ENCODE measurements at places on chromosomes 4 and X.

DNA sequence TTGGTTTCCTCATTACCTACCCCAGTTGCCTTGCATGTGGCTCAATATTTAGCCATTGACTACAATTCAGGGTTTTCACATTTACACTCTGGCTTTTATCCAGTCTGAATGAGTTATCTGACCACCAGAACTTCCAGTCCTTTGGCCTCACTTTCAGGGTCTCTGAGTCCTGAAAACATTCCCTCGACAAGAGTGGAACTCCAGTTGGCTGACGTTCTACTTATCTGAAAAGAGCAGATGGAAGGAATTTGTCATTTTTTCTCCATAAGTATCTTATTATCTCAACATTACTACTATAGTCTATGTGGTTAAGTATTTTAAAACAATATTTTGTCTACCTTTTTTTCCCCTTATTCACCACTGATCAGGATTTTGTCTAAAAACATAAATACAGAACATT, 5.2 kb upstream of the CASP6 start:
- DNase-seq, result no peak

GRCh38 chr4:174036576-174036975, 246.9 kb downstream of the FBXO8 start:
- DNase-seq, result no peak

DNA sequence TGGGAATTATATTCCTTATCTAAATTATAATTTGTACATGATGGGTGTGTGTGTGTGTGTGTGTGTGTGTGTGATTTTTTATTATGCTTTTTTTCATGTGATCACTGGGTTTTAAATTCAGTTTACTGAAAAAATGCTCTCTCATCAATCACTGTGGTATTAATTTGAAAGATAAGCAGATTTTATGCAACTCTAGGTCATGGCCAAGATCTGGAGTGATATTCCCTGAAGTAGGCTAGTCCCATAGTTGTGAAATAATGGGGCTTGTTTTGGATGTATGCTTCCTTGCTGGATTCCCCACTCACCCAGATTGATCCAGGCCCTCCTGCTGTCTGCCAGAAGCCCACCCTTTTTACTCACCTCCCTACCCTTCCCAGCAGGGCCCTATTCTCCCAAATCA, 22.0 kb upstream of the PGRMC2 start:
- no peak for DNase-seq

- DNase-seq, result no peak
These were observed 40.4 kb upstream of the MAOA start for GRCh38 chrX:43615660-43616059.

DNA sequence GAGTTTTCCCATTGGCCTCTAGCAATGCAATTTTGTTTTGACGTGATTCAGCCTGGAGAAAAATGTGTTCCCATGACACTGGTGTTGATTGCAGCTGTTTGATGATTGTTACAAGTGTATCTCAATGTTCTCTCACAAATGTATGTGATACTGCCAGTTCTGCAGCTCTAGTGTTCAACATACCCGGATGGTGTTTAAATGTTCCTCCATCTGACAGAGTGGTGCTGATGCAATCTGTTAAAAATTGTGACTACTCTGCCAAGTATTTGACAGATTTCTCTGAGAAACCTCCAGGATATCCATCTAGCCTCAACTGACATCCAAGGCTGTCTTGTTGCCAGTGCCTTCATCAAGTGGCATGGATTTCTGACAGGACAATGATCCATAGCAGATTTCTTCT, 657.2 kb upstream of the DIAPH2 start:
- DNase-seq, result no peak

DNA sequence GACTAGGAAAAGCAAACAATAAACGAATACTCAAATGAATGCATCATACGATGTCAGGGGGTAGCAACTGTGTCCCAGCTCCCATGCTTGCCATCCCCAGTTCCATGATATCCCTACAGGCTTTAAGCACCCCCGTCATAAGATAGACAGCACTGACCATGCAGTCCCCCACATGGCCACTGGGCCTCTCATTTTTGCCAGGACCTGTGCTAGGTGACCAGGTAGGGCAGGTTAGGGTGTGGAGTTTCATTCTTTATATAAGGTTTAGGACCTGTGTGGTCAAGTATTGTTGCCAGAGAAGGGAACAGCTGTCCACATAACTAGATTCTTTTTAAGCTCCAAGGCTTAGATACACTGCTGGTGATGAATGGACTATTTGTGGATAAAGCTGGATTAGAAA, 9.7 kb downstream of the PPEF2 start:
- DNase-seq, result no peak

GRCh38 chr4:27276307-27277073, 415.8 kb downstream of the STIM2 start:
- DNase-seq, result no peak

GRCh38 chrX:112662559-112663427, 16.9 kb downstream of the LHFPL1 start:
- no peak for DNase-seq

- no peak for DNase-seq
These were observed 786 bp upstream of the ZFX start for GRCh38 chrX:24148535-24149350.

- DNase-seq, result no peak
These were observed 33.8 kb upstream of the AMELX start for GRCh38 chrX:11259437-11259836.

- DNase-seq, result no peak
These were observed 55.4 kb downstream of the RPS6KA3 start for GRCh38 chrX:20211261-20211786.

DNA sequence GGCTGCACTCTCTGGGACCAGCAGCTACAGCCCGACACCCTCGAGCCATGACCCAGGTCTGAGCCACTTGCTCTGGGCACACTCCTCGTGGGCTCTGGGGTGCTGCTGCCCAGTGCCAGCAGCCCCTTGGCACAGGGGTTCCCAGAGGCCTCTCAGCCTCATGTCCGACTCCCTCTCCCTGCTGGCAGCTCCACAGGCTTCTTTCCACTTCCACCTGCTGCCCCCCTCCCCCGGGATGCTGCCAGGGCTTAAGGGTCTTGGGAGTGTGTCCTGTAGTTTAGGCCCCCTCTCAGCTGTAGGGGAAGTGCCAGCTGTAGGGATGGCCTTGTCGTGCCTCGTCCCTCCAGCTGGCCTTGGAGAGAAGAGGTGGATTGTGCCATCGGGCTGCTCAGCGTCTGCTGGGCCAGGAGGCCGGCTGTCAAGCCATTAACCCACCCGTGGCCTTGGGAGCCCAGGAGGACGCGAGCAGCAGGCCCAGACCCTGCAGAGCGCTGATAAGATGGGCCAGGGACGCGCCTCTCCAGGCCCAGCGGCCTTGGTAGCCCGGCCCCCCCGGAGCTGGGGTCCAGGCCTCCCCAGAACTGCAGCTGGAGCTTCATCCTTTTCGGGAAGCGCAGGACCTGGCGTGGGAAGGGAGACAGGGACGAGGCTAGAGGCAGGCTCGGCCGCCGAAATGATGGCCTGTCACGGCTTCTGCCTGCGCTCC, 1.0 kb upstream of the USP27X start:
- DNase-seq, result no peak

GRCh38 chr4:140061194-140061593, 92.8 kb downstream of the MAML3 start:
- DNase-seq, result no peak

DNA sequence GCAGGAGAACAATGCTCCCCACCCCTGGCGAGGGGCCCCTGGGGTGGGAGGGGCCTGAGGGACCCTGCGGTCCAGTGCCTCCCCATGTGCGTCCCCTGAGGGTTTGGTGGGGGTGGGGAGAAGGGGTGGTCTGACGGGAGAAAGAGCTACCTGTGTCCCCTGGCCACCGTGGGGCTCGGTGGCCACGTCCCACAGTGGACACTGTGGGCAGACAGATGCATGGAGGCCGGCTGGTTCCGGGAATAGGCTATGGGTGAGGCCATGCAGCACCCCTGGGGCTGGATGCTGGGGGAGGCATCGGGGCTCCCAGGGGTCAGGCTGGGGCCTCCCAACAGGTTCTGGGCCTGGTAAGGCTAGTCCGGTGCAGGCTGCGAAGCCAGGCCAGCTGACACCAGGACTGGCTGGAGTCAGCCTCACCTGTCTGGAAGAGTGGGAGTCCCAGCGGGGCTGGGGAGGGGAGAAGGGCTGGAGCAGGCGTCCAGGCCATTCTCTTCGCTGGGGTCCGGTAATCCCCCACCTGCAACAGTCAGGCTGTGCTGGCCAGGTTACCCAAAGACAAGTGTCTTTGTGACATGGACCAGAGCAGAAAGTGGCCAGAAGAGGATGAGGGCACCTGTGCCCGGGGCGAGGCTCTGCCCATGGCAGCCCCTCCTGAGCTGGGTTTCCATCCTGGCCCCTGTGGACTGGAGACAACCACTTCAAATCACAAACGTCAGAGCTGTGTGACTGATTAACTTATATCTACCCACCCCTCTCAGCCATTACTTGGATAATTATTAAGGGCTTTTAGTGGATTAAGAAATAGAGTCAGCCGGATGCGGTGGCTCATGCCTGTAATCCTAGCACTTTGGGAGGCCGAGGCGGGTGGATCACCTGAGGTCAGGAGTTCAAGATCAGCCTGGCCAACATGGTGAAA, 1.4 kb upstream of the FAM53A start:
- no peak for DNase-seq

GRCh38 chr4:2817701-2818350, 24.9 kb downstream of the SH3BP2 start:
- DNase-seq, result no peak

GRCh38 chr4:118842055-118842454, 6.1 kb upstream of the SEC24D start:
- DNase-seq, result no peak

DNA sequence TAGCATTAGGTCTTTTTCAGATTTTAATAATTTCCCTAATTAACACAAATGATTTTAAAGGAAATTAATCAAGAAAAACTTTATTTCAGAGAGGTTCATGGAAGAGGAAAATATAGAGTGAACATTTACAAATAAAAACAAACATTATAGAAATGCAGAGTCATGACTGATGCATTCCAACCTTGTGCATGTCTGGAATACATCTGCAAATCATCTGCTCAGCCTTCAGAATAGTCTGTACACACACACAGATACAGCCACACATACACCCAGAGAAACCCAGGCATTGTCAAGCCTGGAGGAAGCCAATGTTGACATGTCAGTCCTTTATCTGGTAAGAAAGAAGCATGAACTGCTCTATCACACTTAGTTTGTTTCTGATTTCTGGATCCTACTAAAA, 61.3 kb upstream of the NFKB1 start:
- no peak for DNase-seq

DNA sequence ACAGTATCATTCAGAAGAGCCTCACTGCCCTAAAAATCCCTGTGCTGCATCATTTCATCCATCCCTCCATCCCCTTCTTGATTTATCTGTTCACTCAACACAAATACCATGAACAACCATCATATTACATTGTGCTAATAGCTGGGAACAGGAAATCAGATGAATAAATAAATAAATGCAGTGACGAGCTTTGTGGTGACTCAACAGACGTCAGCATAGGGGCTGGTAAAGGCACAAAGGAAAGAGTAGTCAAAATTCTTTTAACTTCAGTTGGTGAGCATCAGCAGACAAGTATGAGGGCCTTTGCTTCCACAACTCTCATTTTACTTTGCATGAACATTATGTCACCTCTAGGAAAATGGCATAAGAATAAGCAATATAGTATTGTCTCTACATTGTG, 65.5 kb downstream of the EDNRA start:
- DNase-seq, result no peak

DNA sequence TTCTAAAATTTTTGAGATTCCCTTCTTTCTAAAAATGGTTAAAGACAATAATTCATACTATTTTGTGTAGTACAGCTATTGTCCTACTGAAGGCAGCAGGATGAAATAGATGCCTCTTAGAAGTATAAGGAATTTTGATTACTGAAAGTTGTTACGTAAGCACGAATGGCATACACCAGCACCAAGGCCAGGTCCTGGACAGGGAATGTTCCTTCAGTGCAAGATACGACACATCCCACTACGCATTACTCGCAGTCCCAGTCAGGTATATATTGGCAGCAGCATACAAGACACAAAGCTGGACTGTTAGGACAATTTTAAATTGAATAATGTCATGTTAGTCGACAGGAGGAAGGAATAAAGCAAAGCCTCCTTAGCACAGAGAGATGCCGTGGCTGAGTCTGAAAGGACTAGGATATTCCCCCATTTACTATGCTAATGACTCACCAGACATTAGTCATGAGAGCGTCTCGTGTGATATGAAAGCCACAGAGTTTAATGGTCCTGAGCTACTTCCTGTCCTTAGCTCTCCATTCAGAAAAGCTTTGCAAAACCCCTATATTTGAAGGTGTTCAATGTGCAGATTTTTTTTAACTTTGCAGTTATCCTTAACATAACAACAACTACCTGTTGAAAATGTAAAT, 504.3 kb downstream of the FAM133A start:
- DNase-seq, result no peak

DNA sequence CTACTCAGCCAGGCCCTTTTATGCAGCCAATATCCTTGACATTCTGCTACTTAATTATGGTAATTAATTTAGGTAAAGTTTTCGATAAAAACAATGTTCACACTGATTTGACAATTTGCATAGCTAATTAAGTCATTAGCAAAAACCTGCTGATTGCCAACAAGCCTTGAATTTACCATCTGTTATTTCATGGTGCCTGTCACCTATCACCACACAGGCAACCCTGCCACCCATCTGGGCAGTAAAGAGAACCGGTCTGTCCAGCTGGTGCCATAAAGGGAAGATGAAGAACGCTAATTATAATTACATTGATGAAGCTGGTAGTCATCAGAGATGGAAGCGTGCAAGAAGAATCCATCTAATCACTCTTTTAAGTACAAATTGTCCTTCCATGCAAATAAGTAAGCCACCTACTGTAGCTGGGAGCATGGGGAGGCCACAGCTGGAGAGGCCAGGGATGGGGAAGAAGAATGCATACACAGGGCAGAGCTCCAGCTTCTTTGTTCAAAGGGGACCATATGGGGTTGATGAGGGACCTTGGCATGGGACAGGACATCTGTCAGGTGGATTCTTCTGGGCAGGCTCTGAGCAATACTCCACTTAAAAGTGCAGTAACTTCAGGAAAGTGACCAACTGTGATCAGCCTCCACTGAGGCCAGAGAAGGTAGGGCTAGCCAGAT, 277.3 kb upstream of the TAPT1 start:
- no peak for DNase-seq

GRCh38 chr4:1952058-1952700, 56.6 kb downstream of the NELFA start:
- no peak for DNase-seq

DNA sequence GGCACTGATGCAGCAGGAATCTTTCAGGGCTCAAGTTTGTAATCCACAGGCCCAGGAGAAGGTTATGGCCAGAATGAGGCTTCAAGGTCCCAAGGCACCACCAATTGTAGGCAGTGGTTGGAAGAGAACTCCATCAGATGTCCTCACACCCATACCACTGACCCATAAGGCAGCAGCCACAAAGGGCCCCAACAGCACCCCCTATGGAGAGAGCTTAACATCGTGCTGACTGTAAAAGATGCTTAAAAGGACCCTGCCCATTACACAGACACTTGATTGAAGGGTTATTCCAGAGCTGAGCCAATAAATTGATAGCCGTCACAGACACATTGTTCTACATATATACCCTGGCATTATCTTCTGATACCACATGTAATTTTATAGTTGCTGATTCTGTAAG, 113.7 kb downstream of the SOWAHB start:
- DNase-seq, result no peak

GRCh38 chr4:143406523-143406922, 69.8 kb downstream of the GAB1 start:
- peak; percentile 44 for DNase-seq
